Stimulated activated CD4-positive, alpha-beta T cell treated with anti-CD3 and anti-CD28 coated beads, Interleukin-1b, Interleukin-23, amount 100 ng/mL, for 48 hours (primary cell): ENCODE measurements at places on chromosomes 16 and 17.

GRCh38 chr17:32486111-32486700, 587 bp upstream of the CDK5R1 start:
- DNase-seq: peak; percentile 57

GRCh38 chr16:83813823-83814658, 6.3 kb downstream of the HSBP1 start:
- no peak for DNase-seq

GRCh38 chr17:52823155-52823554, 664.6 kb upstream of the CA10 start:
- no peak for DNase-seq

GRCh38 chr16:68332411-68333121, 21.7 kb downstream of the PRMT7 start:
- no peak for DNase-seq

DNA sequence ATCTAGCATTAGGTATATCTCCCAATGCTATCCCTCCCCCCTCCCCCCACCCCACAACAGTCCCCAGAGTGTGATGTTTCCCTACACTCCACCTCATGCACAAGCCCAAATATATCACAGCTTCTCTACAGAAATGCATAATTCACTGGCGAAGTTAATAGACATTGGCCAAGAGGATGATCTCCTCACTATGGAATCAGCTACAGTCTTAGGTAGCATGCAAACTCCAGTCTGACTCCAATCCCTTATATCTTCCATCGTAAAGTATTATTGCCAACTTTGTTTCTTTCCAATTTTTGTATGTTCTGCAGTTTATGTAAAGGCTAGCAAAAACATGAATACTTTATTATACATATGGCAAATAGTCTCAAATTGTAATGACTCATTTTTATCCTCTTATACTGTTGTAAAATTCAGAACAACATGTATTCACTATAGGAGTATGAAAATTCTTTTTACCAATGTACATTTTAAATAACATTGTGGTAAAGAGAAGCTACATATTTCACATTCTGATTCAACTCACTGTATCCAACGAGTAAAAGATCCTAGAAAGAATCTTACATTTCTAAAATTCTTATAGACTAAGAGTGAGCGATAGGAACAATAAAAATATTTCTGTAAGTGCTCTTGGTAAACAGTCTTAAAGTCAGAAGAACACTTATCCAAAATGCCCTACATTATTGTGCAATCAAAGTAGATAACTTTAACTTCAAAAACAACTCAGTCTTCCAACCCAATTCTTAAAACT, 871 bp downstream of the ABCA8 start:
- DNase-seq: no peak

- no peak for DNase-seq
Observed at GRCh38 chr16:22267764-22268163, 29.4 kb upstream of the POLR3E start.

DNA sequence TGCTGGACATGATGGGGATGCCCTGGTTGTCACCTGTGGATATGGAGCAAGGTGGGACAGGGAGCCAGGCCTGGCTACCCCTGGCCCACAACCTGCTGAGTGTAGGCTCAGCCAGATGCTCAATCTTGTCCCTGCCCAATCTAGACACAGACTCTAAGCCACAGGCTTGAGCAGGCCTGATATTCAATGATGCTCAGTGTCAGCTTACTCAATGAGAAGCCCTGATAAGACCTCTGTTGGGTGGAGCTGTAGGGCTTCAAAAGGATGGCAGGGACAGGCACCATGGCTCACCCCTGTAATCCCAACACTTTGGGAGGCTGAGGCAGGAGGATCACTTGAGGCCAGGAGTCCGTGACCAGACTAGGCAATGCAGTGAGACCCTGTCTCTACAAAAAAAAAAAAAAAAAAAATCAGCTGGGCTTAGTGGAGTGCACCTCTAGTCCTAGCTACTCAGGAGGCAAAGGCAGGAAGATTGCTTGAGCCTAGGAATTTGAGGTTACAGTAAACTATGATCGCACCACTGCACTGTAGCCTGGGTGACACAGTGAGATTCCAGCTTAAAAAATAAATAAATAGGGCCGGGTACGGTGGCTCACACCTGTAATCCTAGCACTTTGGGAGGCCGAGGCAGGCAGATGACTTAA, 3.4 kb downstream of the LCAT start:
- no peak for DNase-seq

DNA sequence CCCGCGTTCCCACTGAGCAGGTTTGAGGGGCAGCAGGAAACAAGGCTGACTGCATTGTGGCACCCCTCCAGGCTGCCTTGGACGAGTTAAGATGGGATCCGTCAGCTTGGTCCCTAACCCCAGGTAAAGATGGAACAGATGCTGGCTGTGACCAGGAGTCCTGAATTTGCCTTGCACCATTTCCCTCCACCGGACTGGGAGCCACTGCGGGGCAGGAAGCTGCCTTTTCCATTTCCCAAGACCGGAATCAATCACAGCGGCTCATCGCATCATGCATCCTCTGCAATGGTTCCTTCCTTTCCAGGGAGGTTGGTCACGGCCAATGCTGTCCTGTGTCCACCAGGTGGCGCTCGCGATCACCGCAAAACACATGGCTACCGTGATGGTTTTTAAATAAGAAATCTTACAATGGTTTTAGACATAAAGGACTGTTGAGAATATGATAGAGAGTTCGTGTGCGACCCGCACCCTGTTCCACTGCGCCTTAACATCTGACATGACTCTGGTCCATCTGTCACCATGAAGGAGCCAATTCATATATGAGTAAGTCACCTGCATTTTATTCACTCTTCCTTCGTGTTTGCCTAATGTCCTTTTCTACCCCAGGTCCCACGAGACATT, 6.8 kb upstream of the MEAK7 start:
- peak; percentile 79 for DNase-seq

GRCh38 chr17:78923660-78924453, 1.3 kb downstream of the TIMP2 start:
- DNase-seq: peak; percentile 45

GRCh38 chr16:80079072-80079471, 461.7 kb upstream of the DYNLRB2 start:
- no peak for DNase-seq

- DNase-seq: no peak
Observed at GRCh38 chr16:21704733-21705132, 41.0 kb downstream of the OTOA start.

- DNase-seq: no peak
Observed at GRCh38 chr16:59540621-59541020, 806.5 kb upstream of the GOT2 start.

DNA sequence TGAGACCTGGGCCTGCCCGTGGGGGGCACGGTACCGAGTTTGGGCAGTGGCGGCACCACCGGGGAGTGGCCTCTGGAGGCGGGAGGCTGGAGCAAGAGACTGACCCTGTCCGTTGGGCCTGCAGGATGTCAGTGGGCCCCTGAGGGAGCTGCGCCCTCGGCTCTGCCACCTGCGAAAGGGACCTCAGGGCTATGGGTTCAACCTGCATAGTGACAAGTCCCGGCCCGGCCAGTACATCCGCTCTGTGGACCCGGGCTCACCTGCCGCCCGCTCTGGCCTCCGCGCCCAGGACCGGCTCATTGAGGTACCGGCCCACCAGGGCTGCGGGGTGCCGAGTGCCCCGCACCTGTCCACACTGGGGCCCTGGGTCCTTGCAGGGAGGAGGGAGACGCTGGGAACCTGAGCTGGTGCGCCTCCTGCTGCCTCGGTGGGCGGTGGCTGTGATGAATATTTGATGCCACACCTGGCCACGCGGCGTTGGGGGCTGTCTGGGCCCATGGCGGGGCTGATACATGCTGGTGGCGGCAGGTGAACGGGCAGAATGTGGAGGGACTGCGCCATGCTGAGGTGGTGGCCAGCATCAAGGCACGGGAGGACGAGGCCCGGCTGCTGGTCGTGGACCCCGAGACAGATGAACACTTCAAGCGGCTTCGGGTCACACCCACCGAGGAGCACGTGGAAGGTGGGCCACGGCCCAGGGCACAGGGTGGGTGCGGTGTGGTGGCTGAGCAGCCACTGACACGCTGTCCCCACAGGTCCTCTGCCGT, 9.7 kb downstream of the NHERF2 start:
- no peak for DNase-seq

GRCh38 chr17:58666858-58667267, 25.0 kb downstream of the TEX14 start:
- DNase-seq: peak; percentile 39

GRCh38 chr17:38750312-38751121, 2.0 kb upstream of the PSMB3 start:
- no peak for DNase-seq

- DNase-seq: no peak
Observed at GRCh38 chr17:40445751-40446468, 2.7 kb downstream of the IGFBP4 start.

GRCh38 chr16:1134776-1135458, 18.0 kb upstream of the CACNA1H start:
- no peak for DNase-seq

GRCh38 chr17:33023790-33024189, 32.1 kb downstream of the SPACA3 start:
- no peak for DNase-seq

GRCh38 chr16:54342966-54343365, 56.4 kb upstream of the IRX3 start:
- no peak for DNase-seq

DNA sequence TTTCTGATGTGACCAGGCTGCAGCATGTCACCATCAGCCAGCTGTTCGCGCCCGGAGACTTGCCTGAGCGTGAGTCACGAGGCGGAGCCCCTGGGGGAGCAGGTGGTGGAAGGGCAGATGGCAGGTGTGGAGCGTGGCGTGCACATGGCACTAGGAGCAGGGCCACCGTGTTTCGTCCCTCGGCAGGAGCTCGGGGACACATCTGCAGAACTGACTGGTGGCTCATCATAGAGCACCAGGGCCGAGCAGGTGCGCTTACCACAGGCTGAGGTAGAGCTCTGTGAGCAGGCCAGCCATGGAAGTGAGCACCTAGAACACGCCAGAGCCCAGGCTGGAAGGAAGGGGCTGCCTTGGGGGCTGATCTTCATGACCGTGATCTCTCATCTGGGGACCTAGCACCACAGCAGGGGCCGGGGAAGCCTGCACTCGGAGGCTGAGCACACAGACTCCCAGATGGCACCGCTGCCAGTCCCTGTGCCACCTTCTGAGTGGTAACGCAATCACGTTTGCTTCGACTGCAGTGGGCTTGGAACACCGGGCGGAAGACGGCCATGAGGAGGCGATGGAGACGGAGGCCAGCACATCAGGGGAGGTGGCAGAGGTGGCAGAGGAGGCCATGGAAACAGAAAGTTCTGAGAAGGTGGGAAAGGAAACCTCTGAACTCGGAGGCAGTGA, 61.8 kb upstream of the ENDOV start:
- no peak for DNase-seq

GRCh38 chr16:9917691-9918090, 264.5 kb downstream of the GRIN2A start:
- no peak for DNase-seq

GRCh38 chr17:31753011-31753410, 106.0 kb downstream of the COPRS start:
- DNase-seq: no peak

DNA sequence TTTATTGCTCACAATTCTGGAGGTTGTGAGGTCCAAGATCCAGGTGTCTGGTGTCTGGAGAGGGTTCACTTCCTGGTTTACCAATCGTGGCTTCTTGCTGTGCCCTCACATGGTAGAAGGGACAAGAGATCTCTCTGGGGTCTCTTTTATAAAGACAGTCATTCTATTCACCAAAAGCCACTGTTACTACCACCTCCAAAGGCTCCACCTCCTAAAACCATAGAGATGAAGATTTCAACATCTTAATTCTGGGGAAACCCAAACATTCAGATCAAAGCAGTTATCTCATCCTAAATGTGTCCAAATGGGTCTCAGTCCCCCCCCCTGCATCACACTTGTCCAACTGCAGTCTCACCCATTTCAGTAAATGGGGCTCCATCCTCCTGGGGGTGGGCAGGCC, 132.9 kb upstream of the XYLT1 start:
- DNase-seq: no peak

DNA sequence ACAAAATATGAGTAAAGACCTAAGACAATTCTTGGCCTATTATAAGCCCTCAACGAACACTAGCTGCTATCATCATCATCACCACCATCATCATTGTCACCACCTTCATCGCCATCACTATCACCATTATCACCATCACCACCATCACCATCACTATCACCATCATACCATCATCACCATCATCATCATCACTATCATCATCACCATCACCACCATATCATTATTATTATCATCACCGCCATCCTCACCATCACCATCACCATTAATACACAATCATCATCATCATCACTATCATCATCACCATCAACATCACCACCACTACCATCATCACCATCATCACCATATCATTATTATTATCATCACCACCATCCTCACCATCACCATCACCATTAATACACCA, 82.5 kb downstream of the RGS9 start:
- DNase-seq: no peak

DNA sequence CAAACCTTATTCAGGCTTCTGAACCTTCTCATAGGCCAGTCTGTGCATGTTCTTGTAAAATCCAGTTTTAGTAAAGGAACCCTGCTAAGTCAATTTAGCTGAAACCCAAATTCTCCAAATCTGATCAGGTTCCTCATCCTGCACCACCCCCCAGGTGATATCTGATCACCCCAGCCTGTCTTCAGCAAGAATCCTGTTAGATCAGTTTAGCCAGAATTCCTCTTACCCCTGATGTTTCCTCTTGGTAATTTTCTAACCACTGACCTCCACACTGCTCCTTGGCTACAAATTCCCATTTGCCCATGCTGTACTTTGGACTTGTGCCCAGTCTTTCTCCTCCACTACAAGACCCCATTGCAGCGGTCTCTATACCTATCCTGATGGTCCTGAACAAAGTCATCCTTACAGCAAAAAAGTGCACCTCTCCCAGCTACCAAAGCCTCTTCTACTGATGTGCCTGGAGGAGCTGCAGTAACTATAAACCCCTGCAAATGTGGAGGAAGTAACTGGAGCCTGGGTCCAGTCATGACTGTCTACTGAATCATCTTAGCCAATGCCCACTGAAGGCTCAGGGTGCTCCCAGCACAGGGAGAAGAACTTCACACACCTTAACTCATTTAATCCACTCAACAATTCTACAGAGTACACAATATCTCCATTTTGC, 23.8 kb downstream of the TEX14 start:
- DNase-seq: no peak
